Lung (tissue), 17 donors: ENCODE measurements at places on chromosomes 2 and 18. TPM values are rescaled to one million over a fixed set of nuclear protein-coding genes. Genes with fewer than 3 reads are reported as not detected.

- no peak overlapping the region for H3K4me3 ChIP-seq
- no peaks in the 10 kb centered on the region for H3K36me3 ChIP-seq
- no peaks in the 10 kb centered on the region for H3K4me1 ChIP-seq
- no peak for DNase-seq
- H3K27ac ChIP-seq: no peak overlapping the region
- H3K27me3 ChIP-seq: no peaks in the 10 kb centered on the region
Observed at GRCh38 chr2:165787334-165787733, 6.7 kb downstream of the GALNT3 start.

- H3K27ac ChIP-seq: no peak overlapping the region
- no peaks in the 10 kb centered on the region for H3K36me3 ChIP-seq
- no peak overlapping the region for H3K4me3 ChIP-seq
- no peaks in the 10 kb centered on the region for H3K4me1 ChIP-seq
- DNase-seq: no peak
Observed at GRCh38 chr18:43322132-43322531, 44.8 kb upstream of the SYT4 start.

GRCh38 chr2:45683292-45683691, 31.8 kb downstream of the PRKCE start:
- no peaks in the 10 kb centered on the region for H3K27me3 ChIP-seq
- H3K4me3 ChIP-seq: no peak overlapping the region
- no peak overlapping the region for H3K27ac ChIP-seq
- no peak for DNase-seq
- peaks cover 24% of the 10 kb centered on the region for H3K4me1 ChIP-seq

- no peak overlapping the region for H3K4me3 ChIP-seq
- H3K4me1 ChIP-seq: no peaks in the 10 kb centered on the region
- no peaks in the 10 kb centered on the region for H3K36me3 ChIP-seq
Observed at GRCh38 chr2:138094031-138094430, 129.8 kb downstream of the HNMT start.

DNA sequence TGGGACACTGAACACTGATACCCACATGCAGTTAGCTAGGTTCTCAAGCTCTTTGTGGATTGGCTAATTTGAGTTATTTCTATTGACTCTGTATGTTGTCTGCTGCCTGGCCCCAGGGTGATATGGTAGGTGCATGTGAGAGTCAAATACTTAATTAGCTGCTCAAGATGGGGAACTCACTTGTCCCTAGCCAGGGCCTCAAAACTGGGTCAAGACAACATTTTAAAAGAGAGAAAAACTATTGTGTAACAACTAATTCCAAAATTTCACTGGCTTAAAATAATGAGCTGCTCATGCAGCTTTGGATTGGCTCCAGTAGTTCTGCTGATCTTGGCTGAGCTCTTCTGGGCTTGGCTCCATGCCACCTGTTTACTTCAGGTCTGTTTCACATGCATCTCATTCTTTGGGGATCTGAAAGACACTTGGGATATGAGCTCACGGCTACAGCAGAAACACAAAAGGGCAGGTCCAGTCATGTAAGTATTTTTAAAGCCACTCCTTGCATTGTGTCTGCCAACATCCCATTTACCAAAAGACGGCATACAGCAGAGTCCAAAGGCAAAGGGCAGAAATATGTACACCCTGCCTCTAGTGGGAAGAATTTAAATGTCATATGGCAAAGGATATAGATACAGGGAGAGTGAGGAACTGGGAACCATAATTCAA, 716.8 kb downstream of the SUCLG1 start:
- no peaks in the 10 kb centered on the region for H3K4me1 ChIP-seq
- peak; percentile 70 for DNase-seq
- H3K27me3 ChIP-seq: no peaks in the 10 kb centered on the region

GRCh38 chr2:54678719-54679118, 44.7 kb upstream of the EML6 start:
- DNase-seq: no peak
- peaks cover 15% of the 10 kb centered on the region for H3K4me1 ChIP-seq
- no peak overlapping the region for H3K4me3 ChIP-seq
- H3K27me3 ChIP-seq: no peaks in the 10 kb centered on the region

GRCh38 chr2:108565778-108566375, 31.6 kb downstream of the LIMS1 start:
- H3K27me3 ChIP-seq: no peaks in the 10 kb centered on the region
- H3K36me3 ChIP-seq: no peaks in the 10 kb centered on the region
- no peak overlapping the region for H3K4me3 ChIP-seq
- H3K27ac ChIP-seq: no peak overlapping the region
- no peak for DNase-seq
- peaks cover 2% of the 10 kb centered on the region for H3K4me1 ChIP-seq

DNA sequence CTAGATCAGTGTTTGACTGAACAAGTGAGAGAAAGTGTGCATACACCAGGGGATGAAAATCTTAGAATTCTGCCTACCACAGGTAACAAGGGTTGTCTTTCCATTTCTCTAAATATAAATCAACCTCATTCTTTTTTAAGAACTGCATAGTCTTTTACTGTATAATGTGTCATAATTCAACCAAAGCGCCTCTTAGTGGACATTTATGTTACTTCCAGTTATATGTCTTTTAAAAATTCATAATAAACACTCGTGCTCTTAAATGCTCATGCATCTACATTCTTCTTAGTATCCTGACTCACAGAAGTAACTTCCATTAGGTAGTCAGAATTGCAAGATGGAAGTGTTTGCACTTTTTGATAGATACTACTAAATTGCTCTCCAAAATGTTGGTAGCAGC, 76.2 kb downstream of the CHRNA1 start:
- H3K27ac ChIP-seq: no peak overlapping the region
- H3K36me3 ChIP-seq: no peaks in the 10 kb centered on the region
- peak; percentile 44 for DNase-seq
- H3K4me1 ChIP-seq: no peaks in the 10 kb centered on the region
- no peak overlapping the region for H3K4me3 ChIP-seq
- peaks cover 2% of the 10 kb centered on the region for H3K27me3 ChIP-seq

DNA sequence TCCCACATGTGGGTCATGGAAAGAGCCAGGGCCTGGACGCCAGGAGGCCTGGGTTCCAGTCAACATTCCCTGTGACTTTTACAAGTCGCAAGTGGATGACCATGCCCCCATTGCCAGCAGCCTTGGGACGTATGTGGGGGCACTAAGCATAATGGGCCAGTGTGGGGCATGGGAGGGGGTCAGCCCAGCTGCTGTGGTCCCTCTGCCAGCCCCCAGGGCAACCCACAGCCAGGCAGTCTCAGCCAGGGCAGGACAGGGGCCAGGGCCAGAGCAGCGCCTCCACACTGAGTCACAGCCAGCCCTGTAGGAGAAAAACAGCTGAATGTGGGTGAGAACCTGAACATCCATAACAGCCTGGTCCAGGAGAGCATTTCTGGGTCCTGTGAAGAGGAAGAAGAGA, 173.2 kb downstream of the GFPT1 start:
- no peaks in the 10 kb centered on the region for H3K27me3 ChIP-seq
- H3K36me3 ChIP-seq: peaks cover 4% of the 10 kb centered on the region
- H3K4me1 ChIP-seq: peaks cover 51% of the 10 kb centered on the region
- H3K4me3 ChIP-seq: no peak overlapping the region
- H3K27ac ChIP-seq: no peak overlapping the region

DNA sequence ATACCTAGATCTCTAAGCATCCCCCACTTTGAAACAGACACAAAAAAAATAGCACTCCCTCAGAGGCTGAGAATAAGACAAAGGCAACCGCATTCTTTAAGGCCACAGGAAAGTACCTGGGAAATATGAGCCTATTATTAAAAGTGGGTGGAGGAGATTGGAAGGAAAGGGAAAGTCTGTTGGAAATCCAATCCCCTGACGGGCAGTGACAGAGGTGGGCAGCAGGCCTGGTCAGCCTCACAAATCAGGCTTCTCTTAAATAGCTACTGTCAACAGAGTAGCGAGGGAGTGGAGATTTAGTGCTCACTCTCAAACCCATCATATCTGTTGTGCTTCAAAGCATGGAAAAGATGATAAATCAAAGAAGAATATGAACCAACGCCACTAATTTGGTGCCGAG, 324.4 kb downstream of the ALK start:
- H3K27me3 ChIP-seq: no peaks in the 10 kb centered on the region
- no peaks in the 10 kb centered on the region for H3K4me1 ChIP-seq
- no peak overlapping the region for H3K27ac ChIP-seq
- H3K4me3 ChIP-seq: no peak overlapping the region
- DNase-seq: no peak

GRCh38 chr2:84674586-84674985, 158.3 kb downstream of the DNAH6 start:
- no peak overlapping the region for H3K27ac ChIP-seq
- no peaks in the 10 kb centered on the region for H3K27me3 ChIP-seq
- no peak overlapping the region for H3K4me3 ChIP-seq

DNA sequence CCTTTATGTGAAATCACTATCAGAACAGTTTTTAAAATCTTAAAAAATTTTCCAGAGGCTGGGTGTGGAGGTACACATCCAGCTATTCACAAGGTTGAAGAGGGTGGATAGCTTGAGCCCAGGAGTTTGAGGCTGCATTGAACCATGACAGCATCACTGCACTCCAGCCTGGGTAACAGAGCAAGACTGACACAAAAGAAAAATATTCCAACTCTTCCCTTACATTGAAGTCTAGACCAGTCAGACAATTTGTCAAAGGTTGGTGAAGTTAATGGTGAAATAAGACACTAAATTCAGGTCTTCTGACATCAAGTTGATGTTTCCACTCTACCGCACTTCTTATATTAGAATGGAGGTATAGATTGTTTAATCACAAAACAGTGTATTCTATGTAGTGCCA, 52.8 kb downstream of the HYCC2 start:
- H3K27me3 ChIP-seq: no peaks in the 10 kb centered on the region
- H3K4me1 ChIP-seq: no peaks in the 10 kb centered on the region
- no peak overlapping the region for H3K4me3 ChIP-seq
- DNase-seq: no peak
- no peak overlapping the region for H3K27ac ChIP-seq

GRCh38 chr2:209424199-209424701, 403 bp downstream of the MAP2 start:
- H3K4me1 ChIP-seq: peaks cover 3% of the 10 kb centered on the region
- peak overlapping the region; percentile 30 for H3K27ac ChIP-seq
- no peaks in the 10 kb centered on the region for H3K27me3 ChIP-seq
- peak overlapping the region; percentile 51 for H3K4me3 ChIP-seq

DNA sequence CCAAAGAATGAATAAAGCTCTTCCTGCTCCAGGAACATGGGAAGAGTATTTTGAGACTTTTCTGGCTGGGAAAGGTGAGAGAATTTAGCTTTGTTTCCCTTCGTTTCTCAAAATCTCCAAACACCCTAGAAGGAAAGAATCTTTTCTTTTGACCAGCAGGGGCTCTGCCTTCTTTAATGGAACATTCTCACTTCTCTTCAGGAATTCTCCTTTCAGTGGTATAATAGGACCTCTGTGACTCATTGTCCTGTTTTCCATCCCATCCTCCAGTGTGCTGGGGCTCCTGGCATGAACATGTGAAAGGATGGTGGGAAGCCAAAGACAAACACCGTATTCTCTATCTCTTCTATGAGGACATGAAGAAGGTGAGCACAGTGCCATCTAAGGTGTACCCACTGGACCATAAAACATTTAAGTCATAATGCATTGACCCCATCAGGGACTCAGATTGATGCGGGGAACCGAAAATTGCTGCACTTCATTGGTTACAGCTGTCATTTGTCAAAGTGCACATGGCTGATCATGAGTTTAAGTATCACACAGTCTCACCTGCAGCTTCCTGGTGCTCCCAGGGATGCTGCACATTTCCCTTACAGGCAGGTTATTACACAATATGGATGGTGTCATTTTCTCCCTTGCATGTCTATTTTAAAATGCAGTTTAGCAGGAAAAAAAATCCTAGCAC, 5.5 kb downstream of the SULT1C4 start:
- H3K4me1 ChIP-seq: no peaks in the 10 kb centered on the region
- no peaks in the 10 kb centered on the region for H3K27me3 ChIP-seq
- H3K4me3 ChIP-seq: no peak overlapping the region
- peaks cover 41% of the 10 kb centered on the region for H3K36me3 ChIP-seq

GRCh38 chr2:151297882-151298281, 8.4 kb upstream of the NMI start:
- no peaks in the 10 kb centered on the region for H3K27me3 ChIP-seq
- no peak overlapping the region for H3K4me3 ChIP-seq
- no peak for DNase-seq
- no peaks in the 10 kb centered on the region for H3K4me1 ChIP-seq
- no peaks in the 10 kb centered on the region for H3K36me3 ChIP-seq
- H3K27ac ChIP-seq: no peak overlapping the region

- no peaks in the 10 kb centered on the region for H3K27me3 ChIP-seq
- DNase-seq: no peak
- no peak overlapping the region for H3K4me3 ChIP-seq
- no peaks in the 10 kb centered on the region for H3K4me1 ChIP-seq
- no peak overlapping the region for H3K27ac ChIP-seq
Observed at GRCh38 chr2:100021791-100022340, 120.5 kb downstream of the AFF3 start.

GRCh38 chr2:86416146-86416545, 25.0 kb upstream of the KDM3A start:
- H3K27ac ChIP-seq: no peak overlapping the region
- DNase-seq: no peak
- H3K27me3 ChIP-seq: no peaks in the 10 kb centered on the region
- H3K4me1 ChIP-seq: peaks cover 4% of the 10 kb centered on the region
- no peak overlapping the region for H3K4me3 ChIP-seq
- H3K36me3 ChIP-seq: no peaks in the 10 kb centered on the region

GRCh38 chr2:10059016-10059351, 15.6 kb downstream of the KLF11 start:
- H3K4me1 ChIP-seq: peaks cover 6% of the 10 kb centered on the region
- peaks cover 12% of the 10 kb centered on the region for H3K36me3 ChIP-seq
- H3K27me3 ChIP-seq: no peaks in the 10 kb centered on the region
- no peak for DNase-seq

DNA sequence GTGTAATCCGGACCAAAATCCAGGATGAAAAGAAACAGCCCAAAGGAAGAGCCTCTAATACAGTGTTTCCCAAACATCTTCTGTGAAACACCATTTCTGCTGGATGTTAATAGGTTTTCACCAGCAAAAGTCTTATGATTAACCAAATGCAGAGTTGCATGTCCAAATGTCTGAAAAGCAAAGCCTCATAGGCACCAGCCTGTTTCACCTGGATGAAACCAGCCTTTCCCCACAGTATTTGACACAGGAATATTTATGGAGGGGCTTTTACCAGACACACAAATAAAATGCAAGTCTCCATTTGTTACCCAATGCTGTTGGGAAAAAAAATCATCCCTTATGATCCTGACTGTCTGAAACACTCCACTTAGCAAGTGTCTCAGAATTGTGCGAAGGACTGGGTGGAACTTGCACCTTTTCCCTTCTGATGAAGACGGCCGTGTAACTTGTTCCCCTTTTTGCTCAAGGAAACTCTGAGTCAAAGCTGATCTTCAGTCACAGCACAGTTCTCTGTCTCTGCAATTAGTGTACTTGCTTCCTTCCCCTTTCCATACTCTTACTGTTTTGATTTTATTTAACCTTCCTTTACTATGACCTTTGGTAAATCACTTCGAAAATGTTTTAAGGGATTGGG, 70.3 kb upstream of the IL1R2 start:
- no peaks in the 10 kb centered on the region for H3K36me3 ChIP-seq
- H3K4me1 ChIP-seq: no peaks in the 10 kb centered on the region
- no peak overlapping the region for H3K27ac ChIP-seq
- H3K4me3 ChIP-seq: no peak overlapping the region

- no peak overlapping the region for H3K4me3 ChIP-seq
- H3K27ac ChIP-seq: no peak overlapping the region
- no peak for DNase-seq
- H3K4me1 ChIP-seq: peaks cover 11% of the 10 kb centered on the region
- H3K36me3 ChIP-seq: peaks cover 11% of the 10 kb centered on the region
Observed at GRCh38 chr2:160309585-160309984, 109.5 kb upstream of the ITGB6 start.

Gene GAD1
- total RNA-seq: 1.4 TPM

Gene CDH20
- total RNA-seq: not detected

Gene ASAP2
- total RNA-seq: 19.2 TPM

Gene MRPS5
- total RNA-seq: 74.5 TPM
